A549 treated with ZK216348 at 1 μM for 4 hours (cell line): ENCODE measurements at places on chromosomes 7 and 10. TPM values are rescaled to one million over a fixed set of nuclear protein-coding genes. Genes with fewer than 3 reads are reported as not detected.

The C10orf53 gene
- not detected in 5 replicates for total RNA-seq

The EBF3 gene
- total RNA-seq, result 0.11 to 0.20 TPM (median 0.14 TPM) in 5 replicates

The DOCK1 gene
- total RNA-seq, result 17.5 to 26.2 TPM (median 23.1 TPM) in 5 replicates

The OIT3 gene
- 0.16 TPM in 1 of 5 replicates, not detected in the others for total RNA-seq

The SDK1 gene
- 0.40 to 0.72 TPM (median 0.66 TPM) in 5 replicates for total RNA-seq

The SH2B2 gene
- total RNA-seq, result 1.2 to 4.6 TPM (median 3.8 TPM) in 5 replicates

The C10orf67 gene
- total RNA-seq, result 0.06 TPM in 1 of 5 replicates, not detected in the others

The OR2A7 gene
- not detected in 5 replicates for total RNA-seq

The SLC26A3 gene
- total RNA-seq, result not detected in 5 replicates

The GDF10 gene
- 0.05 to 0.19 TPM (median 0.11 TPM) in 4 of 5 replicates, not detected in the other for total RNA-seq

The IFT22 gene
- total RNA-seq, result 50.6 to 55.2 TPM (median 52.1 TPM) in 5 replicates

The SP8 gene
- not detected in 5 replicates for total RNA-seq

The CXCL12 gene
- total RNA-seq, result 0.08 to 0.25 TPM (median 0.20 TPM) in 3 of 5 replicates, not detected in the others

The PRF1 gene
- not detected in 5 replicates for total RNA-seq
